ENCODE measurements at places on chromosomes 1 and 21. TPM values are rescaled to one million over a fixed set of nuclear protein-coding genes. Genes with fewer than 3 reads are reported as not detected.

DNA sequence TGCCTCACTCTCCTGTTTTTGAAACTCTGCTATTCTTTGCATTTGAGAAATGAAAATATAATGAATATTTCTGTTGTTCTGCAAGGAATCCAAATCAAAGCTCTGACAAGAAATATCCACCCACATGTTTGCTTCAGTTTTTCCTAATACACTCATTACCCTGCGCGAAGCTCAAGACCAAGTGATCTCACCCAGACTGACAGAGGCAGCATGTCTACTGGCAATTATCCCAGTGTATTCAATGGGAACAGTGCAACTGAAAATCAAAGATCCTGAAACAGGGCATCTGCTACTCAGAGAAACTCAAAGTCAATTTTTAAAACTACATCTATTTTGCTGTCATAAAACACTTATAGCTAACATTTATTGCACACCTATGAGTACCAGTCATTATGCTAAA lies 321.0 kb upstream of the LRRC7 start:
- H3K36me3 ChIP-seq = no peaks in the 10 kb centered on the region
- no peak for DNase-seq
- H3K27ac ChIP-seq = no peak overlapping the region
- H3K4me3 ChIP-seq = no peak overlapping the region
- peaks cover 4% of the 10 kb centered on the region for H3K4me1 ChIP-seq

DNA sequence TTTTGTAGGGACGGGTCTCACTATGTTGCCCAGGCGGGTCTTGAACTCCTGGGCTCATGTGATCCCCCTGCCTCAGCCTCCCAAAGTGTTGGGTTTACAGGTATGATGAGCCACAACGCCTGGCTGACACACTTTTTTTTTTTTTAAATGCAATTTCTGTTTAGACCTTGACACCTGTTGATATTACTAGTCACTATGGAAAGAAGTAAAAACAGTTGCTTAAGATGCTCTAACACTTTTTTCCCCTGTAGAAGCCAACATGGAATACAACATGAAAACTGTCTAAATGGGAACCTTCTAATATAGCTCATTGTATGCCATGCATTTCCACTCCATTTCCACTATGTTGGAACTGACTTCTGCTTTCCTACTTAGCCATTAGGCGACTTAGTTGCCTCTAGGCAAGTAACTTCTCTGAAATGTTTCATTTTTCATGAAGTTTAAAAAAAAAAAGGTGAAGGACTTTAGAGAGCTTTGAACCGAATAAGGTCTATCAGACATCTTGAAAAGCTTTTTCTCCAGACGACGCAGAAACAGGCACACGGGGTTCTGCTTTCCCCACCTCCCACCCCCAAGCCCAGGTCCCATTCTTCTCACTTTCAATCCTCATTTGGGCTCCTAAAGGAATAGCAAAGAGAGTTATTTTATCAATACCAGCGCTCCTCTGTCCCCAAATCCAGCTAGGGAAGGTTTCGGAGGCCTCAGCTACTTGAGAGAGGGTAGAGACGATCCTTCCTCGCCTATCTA lies 648 bp upstream of the DR1 start:
- no peaks in the 10 kb centered on the region for H3K27me3 ChIP-seq
- H3K27ac ChIP-seq = peak overlapping the region; percentile 98
- peaks cover 25% of the 10 kb centered on the region for H3K4me1 ChIP-seq
- H3K4me3 ChIP-seq = peak overlapping the region; percentile 96

- H3K27me3 ChIP-seq = no peaks in the 10 kb centered on the region
- H3K4me1 ChIP-seq = peaks cover 46% of the 10 kb centered on the region
- no peaks in the 10 kb centered on the region for H3K36me3 ChIP-seq
- DNase-seq = peak; percentile 30
- H3K4me3 ChIP-seq = peak overlapping the region; percentile 81
- H3K27ac ChIP-seq = peak overlapping the region; percentile 41
Observed at GRCh38 chr1:55214934-55215193, 300 bp downstream of the USP24 start.

- no peak overlapping the region for H3K4me3 ChIP-seq
- H3K27me3 ChIP-seq = peaks cover 9% of the 10 kb centered on the region
- peaks cover 4% of the 10 kb centered on the region for H3K4me1 ChIP-seq
- no peak for DNase-seq
- no peaks in the 10 kb centered on the region for H3K36me3 ChIP-seq
Observed at GRCh38 chr1:161092621-161093028, 3.3 kb upstream of the NECTIN4 start.

DNA sequence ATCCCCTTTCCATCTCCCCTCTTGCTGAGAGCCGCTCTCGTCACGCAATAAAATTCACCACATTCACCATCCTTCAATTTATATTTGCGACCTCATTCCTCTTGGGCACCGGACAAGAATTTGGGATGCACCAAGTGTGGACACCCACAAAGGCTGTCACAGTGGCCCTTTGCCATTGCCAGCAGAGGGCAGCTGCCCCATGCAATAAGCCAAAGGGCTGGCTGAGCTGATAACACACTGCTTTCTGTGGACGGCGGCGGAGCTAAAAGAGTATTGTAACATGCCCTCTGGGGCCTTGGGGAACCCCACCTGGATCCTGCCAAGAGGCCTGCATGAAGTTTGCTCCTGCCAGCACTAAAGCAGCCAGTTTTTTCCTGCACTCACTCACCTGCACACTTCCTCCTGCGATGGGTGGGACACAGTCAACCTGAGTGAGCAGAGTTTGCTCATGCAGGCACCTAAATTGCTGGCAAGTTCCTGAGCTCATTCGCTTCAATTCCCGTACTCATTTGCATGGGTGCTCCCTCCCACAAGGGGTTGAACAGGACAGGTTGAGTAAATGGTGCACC lies 792.3 kb upstream of the ADAMTS5 start:
- no peaks in the 10 kb centered on the region for H3K27me3 ChIP-seq
- H3K4me3 ChIP-seq = no peak overlapping the region
- H3K36me3 ChIP-seq = no peaks in the 10 kb centered on the region
- peaks cover 9% of the 10 kb centered on the region for H3K4me1 ChIP-seq
- H3K27ac ChIP-seq = no peak overlapping the region

- H3K4me3 ChIP-seq = no peak overlapping the region
- H3K27me3 ChIP-seq = peaks cover 2% of the 10 kb centered on the region
- no peak for DNase-seq
- H3K27ac ChIP-seq = peak overlapping the region; percentile 79
Observed at GRCh38 chr1:168709405-168710363, 19.3 kb downstream of the DPT start.

DNA sequence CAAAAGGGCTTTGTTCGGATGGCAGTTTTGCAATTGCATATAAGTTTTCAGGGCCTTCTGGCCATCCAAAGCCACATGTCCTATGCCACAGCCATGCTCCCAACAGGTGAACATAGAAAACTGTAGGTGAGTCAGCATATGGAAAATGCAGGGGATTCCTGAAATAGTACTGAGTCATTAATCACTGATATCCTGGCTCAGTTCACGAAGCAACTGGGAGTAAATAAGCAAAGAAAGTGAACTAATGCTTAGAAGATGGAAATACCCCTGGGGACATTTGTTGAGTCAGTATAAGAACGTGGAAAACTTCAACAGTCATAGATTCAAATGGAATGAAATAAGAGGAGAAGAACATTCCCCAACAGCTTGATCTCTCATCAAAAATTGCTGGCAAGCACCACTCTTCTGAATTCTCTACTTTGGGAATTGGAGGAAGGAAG lies 148.9 kb upstream of the RUNX1 start:
- H3K27ac ChIP-seq = no peak overlapping the region
- no peaks in the 10 kb centered on the region for H3K27me3 ChIP-seq
- no peaks in the 10 kb centered on the region for H3K36me3 ChIP-seq
- H3K4me3 ChIP-seq = no peak overlapping the region
- no peak for DNase-seq
- peaks cover 9% of the 10 kb centered on the region for H3K4me1 ChIP-seq

DNA sequence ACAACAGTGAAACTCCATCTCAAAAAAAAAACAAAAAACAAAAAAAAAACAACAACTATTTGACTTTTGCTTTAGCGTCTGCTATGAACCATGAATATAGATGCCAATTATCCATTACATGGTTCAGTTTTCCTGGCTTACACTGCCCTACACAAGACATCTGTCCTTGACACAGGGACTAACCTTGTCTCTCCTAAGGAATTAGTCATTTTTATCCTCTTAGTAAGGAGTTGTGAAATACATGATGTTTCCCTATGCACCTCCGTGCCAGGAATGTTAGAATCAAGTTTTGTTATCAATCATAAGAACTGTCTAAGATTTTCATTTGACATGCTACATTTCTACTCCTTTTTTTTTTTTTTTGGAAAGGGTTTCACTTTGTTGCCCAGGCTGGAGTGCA lies 241.8 kb downstream of the KIF26B start:
- no peak overlapping the region for H3K27ac ChIP-seq
- H3K4me1 ChIP-seq = peaks cover 7% of the 10 kb centered on the region
- H3K4me3 ChIP-seq = no peak overlapping the region
- H3K27me3 ChIP-seq = peaks cover 3% of the 10 kb centered on the region
- no peak for DNase-seq

DNA sequence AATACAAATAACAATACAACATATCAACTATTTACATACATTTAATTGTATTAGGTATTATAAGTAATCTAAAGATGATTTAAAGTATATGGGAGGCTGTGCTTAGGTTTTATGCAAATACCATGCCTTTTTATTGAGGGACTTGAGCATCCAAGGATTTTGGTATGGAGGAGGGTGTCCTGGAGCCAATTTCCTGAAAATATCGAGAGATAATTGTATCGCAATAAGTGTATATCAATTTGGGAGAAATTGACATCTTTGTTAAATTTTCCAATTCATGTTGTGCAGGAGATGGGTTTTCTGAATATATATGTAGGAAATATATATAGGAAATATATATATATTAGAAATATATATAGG lies 63.5 kb downstream of the ATP1A1 start:
- peaks cover 21% of the 10 kb centered on the region for H3K4me1 ChIP-seq
- no peak overlapping the region for H3K27ac ChIP-seq
- no peak overlapping the region for H3K4me3 ChIP-seq
- H3K27me3 ChIP-seq = peaks cover 2% of the 10 kb centered on the region
- H3K36me3 ChIP-seq = no peaks in the 10 kb centered on the region

GRCh38 chr1:38941527-38942019 lies at the start of gene RHBDL2:
TSS of gene RHBDL2 (minus strand) at chr1:38941830. CDS start at chr1:38919212, 22,618 bp downstream.
- no peaks in the 10 kb centered on the region for H3K4me1 ChIP-seq
- H3K4me3 ChIP-seq = no peak within 1 kb of the TSS
- peaks cover 23% of the 10 kb centered on the region for H3K27me3 ChIP-seq
- DNase-seq = no peak
- H3K27ac ChIP-seq = peak within 1 kb of the TSS; percentile 10

- H3K36me3 ChIP-seq = no peaks in the 10 kb centered on the region
- H3K27ac ChIP-seq = no peak overlapping the region
- peaks cover 13% of the 10 kb centered on the region for H3K27me3 ChIP-seq
- peaks cover 28% of the 10 kb centered on the region for H3K4me1 ChIP-seq
- no peak for DNase-seq
Observed at GRCh38 chr1:93675271-93675670, 6.4 kb downstream of the BCAR3 start.

- H3K36me3 ChIP-seq = no peaks in the 10 kb centered on the region
- H3K4me3 ChIP-seq = no peak overlapping the region
- H3K4me1 ChIP-seq = no peaks in the 10 kb centered on the region
- H3K27me3 ChIP-seq = peaks cover 70% of the 10 kb centered on the region
- no peak for DNase-seq
- H3K27ac ChIP-seq = no peak overlapping the region
Observed at GRCh38 chr1:205338011-205338410, 16.5 kb upstream of the NUAK2 start.

DNA sequence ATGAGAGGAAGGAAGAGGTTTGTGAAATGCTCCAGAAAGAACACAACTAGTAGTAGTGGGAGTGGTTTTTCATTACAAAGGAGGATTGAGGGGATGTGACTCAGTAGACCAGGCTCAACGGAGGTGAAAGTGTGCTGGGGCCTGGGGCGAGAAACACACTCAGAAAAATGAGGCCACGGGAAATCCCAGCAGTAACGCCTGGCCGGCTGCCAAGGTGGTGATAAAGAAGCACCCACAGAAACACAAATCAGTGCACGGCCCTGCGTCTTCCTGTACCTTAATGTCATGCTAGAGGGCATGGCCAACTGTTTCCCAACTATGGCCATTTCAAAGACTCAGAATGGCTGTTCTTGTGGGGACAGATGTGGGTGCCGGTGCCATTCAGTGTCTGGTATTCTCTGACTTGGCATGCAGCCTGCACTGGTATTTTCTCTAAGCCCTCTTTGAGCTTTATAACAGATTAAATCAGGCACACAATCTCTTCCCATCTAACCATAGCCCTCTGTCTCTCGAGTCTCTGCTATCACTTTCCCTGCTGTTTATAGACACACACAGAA lies 38.2 kb downstream of the URB2 start:
- no peaks in the 10 kb centered on the region for H3K4me1 ChIP-seq
- peaks cover 8% of the 10 kb centered on the region for H3K36me3 ChIP-seq
- no peak overlapping the region for H3K27ac ChIP-seq
- no peaks in the 10 kb centered on the region for H3K27me3 ChIP-seq
- no peak for DNase-seq

DNA sequence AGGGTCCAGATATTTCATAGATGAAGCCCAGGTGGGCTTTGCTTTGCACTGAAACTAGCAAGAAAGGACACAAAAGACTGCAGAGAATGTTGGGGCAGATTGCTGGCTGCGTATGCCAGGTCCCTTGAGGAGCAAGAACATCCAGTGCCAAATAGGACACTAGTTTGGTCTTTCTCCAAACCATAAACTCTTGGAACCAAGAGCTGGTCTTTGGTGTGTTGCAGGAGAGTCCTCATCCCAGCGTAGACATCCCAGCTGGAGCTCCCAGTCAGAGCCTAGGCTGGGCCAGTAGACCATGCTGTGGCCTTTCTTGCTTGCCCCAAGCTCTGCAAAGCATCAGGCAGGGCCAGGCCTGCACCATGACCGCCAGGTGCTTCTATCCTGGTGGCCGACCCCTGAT lies 87.5 kb downstream of the ATP5PO start:
- H3K4me1 ChIP-seq = peaks cover 2% of the 10 kb centered on the region

GRCh38 chr21:17866590-17866989 lies 47.4 kb upstream of the C21orf91 start:
- H3K36me3 ChIP-seq = no peaks in the 10 kb centered on the region
- no peaks in the 10 kb centered on the region for H3K27me3 ChIP-seq
- H3K4me1 ChIP-seq = peaks cover 2% of the 10 kb centered on the region
- DNase-seq = no peak
- H3K27ac ChIP-seq = no peak overlapping the region

- no peak overlapping the region for H3K4me3 ChIP-seq
- no peak for DNase-seq
- H3K4me1 ChIP-seq = peaks cover 16% of the 10 kb centered on the region
- peaks cover 38% of the 10 kb centered on the region for H3K27me3 ChIP-seq
Observed at GRCh38 chr21:35027563-35028450, 21.3 kb downstream of the RUNX1 start.

DNA sequence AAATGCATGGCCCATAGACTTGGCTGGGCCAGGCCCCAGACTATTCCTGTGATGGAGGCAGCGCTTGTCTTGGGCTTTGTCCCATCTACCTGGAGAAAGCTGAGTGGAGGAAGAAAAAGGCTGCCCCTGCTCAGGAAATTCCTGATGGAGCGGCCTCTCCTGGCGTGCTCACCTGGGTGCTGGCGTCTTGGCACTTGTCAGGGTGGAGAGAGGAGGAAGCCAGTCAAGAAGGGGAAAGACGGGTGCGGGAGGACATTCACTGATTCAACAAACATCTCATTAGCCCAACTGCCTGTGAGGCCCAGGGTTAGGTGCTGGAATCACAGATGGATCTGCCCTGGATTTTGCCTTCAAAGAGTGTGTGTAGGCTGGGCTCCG lies 16.1 kb downstream of the ALPL start:
- H3K36me3 ChIP-seq = no peaks in the 10 kb centered on the region
- H3K27ac ChIP-seq = no peak overlapping the region
- peaks cover 2% of the 10 kb centered on the region for H3K4me1 ChIP-seq
- DNase-seq = no peak
- peaks cover 10% of the 10 kb centered on the region for H3K27me3 ChIP-seq

The PRAMEF9 gene
- not detected for total RNA-seq

The TSSK3 gene
- 3.9 TPM for total RNA-seq

The ITLN2 gene
- total RNA-seq = 1.8 TPM

The CELA2A gene
- total RNA-seq = not detected

The FCRL4 gene
- not detected for total RNA-seq

The KRTAP7-1 gene
- total RNA-seq = not detected

All from progenitor cell of endocrine pancreas (in vitro differentiated cells).